ENCODE measurements at places on chromosomes 11 and 22. TPM values are rescaled to one million over a fixed set of nuclear protein-coding genes. Genes with fewer than 3 reads are reported as not detected.

DNA sequence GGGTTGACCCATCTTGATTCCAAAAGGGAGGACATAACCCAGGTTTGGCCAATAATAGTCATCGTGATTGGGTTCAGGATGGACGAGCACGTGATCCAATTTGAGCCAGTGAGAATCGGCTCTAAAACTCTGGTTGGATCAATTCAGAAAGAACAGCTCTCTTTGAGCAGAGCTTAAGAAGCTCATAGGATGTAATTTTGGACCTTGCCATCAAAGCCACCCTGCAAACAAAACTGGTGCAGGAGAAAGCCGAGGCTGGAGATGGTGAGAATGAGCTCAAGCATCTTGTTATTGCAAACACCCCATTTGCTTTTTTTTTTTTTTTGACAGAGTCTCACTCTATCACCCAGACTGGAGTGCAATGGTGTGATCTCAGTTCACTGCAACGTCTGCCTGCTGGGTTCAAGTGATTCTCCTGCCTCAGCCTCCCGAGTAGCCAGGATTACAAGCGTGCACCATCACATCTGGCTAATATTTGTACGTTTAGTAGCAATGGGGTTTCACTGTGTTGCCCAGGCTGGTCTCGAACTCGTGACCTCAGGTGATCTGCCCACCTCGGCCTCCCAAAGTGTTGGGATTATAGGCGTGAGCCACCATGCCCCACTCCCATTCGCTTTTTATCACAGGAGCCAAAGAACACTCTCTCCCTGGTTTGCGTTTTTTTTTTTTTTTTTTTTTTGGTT is 13.8 kb upstream of the MIAT start:
- DNase-seq: no peak

GRCh38 chr11:22337596-22338485 is at the start of gene SLC17A6:
TSS of gene SLC17A6 (plus strand) at chr11:22338381. CDS start at chr11:22338534, 153 bp downstream.
- no peak for DNase-seq

The LDHAL6A gene
- 0.54 TPM for total RNA-seq

DNA sequence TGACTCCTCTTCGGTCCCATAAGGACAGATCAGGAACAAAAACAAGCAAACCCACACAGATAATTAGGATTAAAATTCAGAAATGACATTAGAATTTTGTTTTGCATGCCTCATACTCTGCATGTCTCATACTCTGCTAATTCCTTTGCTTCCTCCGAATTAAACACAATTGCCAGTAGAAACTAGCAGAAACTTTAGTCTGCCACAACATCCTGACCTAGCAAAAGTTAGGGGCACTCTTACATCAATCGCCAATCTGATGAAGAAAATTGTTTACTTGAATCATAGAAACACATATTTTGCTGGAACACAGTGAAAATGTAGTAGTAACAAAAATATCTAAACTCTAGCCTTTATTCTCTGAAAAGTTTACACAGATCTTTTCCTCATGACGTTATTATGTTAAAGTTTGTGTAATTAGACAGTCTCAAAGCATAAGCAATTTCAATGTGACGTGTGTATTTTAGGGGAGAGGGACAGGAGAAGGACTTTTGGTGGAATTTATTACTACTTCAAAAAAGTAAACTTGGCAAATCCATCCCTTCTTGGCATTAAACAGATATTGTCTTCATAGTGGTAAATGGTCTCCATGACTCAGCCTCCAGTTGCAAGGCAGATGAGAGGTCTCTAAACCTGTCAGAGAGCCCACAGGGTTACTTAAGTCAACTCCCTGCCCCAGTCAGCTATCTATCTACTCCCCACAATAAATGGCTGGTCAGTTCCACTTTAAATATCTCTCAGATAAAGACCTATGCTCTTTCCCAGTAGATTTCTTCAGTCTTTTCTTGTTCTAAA is 249.8 kb upstream of the UBASH3B start:
- no peak for DNase-seq

GRCh38 chr11:855330-855674 is 12.7 kb downstream of the TSPAN4 start:
- no peak for DNase-seq

The RAB3IL1 gene
- total RNA-seq: 4.5 TPM

The NXPE4 gene
- not detected for total RNA-seq

DNA sequence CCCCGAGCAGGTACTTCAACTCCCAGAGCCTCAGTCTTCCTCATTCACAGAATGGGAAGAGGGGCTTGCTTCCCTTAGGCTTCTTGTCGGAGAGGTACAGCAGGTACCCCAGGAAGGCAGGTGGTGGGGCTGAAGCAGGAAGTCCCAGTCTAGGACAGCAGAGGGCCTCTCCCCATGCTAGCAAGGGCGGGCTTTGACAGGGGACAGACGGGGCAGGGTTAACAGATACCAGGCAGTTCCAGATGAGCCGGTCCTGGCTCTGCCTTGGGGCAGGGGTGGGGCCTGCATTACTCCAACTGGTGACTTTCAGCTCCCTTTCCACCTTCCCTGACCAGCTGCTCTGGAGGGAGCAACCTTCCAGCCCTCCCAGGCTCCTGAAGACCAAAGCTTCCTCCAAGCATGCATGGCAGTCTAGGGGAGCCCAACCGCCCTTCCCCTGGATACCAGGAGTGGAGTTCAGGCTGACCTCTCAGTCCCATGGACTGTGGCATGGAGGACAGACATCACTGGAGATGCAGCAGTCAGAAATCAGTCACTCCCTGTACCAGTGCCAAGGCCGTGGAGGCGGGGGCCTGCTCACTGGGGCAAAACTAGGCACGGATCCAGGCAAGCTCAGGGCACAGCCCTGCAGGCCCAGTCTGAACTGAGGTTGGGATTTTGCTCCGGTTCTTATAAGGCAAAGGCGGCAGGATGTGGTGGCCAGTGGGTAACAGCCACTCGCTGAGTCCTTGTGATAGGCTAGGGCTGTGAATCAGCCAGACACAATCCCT is 60.5 kb downstream of the NAT10 start:
- no peak for DNase-seq

The MAJIN gene
- not detected for total RNA-seq

- no peak for DNase-seq
Measured at GRCh38 chr11:36362902-36363301, 66.8 kb downstream of the PRR5L start.

GRCh38 chr11:125626288-125626950 is 1.5 kb downstream of the CHEK1 start:
- peak; percentile 6 for DNase-seq

The OR8D1 gene
- not detected for total RNA-seq

DNA sequence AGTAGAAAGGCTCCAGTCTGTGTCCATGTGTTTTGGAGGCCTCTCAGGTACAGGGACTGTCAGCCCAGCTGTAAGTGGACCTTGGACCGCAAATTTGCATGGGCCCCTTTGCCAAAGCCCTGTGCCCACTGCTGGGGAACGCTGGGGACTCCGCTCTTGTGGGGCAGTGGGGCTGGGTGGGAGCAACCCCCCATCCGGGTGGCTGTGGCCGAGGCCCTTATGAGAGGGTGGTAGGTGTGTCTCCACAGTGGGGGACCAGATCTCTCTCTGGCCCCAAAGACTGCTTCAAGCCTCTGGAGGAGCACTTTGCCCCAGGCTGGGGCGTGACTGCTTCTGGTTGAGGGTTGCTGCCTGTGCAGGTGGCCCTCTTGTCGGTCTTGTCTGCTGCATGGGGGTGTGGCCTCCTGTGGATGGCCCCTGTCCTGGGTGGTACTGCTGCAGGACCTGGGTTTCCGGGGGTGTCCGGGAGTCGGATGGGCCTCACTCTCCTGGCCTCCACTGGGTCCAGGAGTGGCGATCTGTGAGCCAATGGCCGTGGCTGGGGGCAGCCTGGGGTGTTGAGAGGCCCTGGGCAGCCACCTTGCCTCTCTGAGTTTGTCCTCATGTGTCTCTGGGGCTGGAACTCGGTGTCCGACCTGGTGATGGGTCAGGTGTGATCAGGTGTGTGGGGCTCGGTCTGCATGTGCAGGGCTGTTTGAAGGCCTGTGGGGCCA is 15.9 kb downstream of the KCNQ1 start:
- no peak for DNase-seq

DNA sequence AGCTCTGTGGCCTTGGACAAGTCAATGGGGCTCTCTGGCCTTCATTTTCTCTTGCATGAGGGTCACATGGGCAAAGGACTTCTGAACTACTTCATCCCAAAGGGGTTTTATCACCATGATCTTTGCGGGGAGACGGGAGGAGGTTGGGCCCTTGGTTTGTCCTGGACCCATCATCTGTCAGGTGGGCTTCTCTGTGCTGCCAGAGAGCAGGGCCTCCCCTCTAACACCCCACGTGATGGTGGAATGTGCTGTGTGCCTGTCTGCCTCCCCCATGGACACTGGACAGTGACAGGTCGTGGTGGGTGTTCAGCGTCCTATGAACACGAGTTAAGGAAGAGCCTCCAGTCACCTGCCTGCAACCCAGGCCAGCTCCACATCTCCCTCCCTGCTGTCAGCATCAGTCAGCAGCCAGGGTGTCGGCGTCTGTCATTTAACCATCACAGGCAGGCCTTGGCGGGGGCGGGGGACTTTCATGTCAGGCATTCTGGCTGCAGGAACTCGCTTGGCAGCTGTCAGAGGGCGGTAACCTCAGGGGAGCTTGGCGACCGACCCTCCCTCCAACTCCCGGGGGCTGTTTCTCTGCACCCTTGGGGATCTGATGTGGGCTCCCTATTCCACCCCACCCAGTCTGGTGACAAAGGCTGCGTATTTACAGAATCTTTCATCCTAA is 2.6 kb upstream of the SUN2 start:
- DNase-seq: no peak

DNA sequence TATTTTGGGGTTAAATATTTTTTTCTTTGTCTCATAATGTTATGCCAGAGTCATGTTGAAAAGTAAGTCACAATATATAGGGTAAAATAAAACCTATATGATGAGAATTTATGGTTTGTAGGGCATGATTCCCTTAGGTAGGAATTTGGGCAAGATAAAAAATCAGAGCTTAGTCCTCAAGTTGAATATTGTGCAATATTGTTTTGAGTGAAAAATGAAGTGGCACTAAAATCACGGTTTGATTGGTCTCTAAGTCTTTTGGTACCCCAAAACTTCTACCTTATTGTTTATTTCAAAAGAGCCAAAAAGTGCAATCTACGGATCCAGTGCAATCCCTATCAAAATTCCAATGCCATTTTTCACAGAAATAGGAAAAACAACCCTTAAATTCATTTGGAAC is 1.6 kb upstream of the MRPL16 start:
- no peak for DNase-seq

The OR10A2 gene
- total RNA-seq: not detected

GRCh38 chr11:83938148-83938547 is 652.0 kb upstream of the CCDC90B start:
- no peak for DNase-seq

The ARHGAP20 gene
- 34.5 TPM for total RNA-seq

The IGF2 gene
- 65.1 TPM for total RNA-seq

DNA sequence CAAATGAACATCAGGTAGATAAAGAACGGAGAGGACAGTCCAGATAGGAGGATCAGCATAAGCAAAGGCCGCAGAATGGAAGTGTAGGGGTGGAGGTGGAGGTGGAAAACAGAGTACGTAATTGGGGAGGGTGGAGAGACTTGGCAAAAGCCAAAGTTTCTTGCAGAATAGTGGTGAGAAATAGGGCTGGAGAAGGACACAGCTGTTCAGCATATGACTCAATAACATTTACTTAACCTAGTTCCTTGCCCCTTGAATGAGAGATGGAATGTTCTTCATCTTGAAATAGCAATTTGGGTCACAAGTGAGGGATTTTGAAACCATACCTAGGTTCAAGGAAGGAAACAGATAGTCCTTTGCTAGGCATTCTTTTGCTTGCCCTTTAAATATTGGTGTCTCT is 235.9 kb upstream of the ARHGAP20 start:
- no peak for DNase-seq

- DNase-seq: no peak
Measured at GRCh38 chr22:49941507-49942316, 18.9 kb upstream of the PIM3 start.

DNA sequence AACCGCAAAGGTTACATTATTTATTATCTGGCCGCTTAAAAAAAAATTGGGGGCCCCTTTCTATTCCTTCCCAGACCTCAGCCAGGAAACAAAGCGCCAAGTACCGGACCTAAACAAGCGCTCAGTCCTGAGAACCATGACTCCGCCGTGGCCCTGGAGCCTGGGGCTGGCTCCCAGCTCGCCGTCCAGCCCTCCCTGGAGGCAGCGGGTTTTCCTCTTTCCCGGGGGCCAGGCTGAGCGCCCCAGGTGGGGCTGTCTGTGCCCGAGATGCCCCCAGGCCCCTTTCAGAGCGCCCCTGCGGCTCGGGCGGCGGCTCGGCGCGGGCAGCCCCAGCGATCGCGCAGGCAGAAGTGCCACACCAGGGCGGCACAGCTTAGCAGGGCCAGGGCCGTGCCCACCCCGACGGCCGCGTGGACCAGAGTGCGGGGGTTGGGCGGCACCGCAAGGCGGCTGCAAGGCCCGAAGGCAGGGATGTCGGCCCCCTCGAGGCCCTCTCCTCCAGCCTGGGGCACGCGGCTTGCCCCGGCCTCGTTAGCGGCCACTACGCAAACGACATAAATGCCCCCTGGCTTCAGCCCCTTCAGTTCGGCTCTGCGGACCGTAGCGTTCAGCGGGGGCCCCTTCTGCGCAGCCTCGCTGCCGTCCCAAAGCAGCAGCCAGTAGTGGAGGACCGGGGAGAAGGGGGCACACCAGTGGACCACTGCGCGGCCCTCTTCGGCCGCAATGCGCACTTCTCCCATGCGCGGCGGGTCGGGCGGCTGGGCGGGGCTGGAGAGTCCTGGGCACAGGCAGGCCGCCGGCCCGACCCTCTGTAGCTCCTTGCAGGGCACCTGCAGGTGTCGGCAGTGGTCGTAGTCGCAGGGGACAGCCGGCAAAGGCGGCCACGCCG is 1.6 kb downstream of the LRRN4CL start:
- DNase-seq: no peak

GRCh38 chr11:113477321-113477720 is 2.1 kb upstream of the DRD2 start:
- no peak for DNase-seq

The OR2AG1 gene
- total RNA-seq: not detected

DNA sequence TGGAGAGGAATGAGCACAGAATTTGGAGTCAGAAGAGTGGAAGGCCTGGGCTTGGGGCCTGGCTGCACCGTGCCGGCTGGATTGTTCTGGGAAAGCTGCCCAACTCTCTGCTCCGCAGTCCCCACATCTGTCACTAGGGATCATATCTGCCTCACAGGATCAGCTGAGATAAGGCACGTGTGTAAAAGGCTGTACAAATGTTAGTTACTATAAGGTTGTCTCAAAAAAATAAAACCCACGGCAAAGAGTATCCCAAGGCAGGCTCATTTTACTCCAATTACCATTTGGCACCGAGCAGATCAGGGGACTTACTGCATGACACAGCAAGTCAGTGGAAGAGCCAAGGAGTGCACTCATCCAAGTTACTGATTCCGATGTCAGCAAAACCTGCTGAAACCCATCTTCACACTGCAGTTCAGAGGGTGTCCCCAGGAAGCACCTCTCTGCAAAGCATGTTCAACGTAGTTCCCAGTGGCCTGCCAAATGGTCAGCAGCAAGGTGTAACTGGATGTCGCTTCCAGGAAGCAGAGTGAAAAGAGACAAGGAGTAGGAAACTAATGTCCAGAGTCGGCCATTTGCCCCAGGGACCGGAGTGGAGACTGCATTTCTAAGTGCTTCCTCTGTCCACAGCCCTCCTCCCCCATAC is 18.1 kb upstream of the MRTFA start:
- DNase-seq: peak; percentile 51
